Activated T-cell treated with anti-CD3 and anti-CD28 coated beads, Interleukin-2, amount 50 U/mL, for 1 hour (primary cell): ENCODE measurements at places on chromosomes 1 and 21.

- no peak for DNase-seq
Measured at GRCh38 chr1:243850202-243850451, at the start of gene AKT3. Gene AKT3, minus strand, starts transcription at chr1:243850243. Its CDS starts 7,073 bp downstream, at chr1:243843170.

DNA sequence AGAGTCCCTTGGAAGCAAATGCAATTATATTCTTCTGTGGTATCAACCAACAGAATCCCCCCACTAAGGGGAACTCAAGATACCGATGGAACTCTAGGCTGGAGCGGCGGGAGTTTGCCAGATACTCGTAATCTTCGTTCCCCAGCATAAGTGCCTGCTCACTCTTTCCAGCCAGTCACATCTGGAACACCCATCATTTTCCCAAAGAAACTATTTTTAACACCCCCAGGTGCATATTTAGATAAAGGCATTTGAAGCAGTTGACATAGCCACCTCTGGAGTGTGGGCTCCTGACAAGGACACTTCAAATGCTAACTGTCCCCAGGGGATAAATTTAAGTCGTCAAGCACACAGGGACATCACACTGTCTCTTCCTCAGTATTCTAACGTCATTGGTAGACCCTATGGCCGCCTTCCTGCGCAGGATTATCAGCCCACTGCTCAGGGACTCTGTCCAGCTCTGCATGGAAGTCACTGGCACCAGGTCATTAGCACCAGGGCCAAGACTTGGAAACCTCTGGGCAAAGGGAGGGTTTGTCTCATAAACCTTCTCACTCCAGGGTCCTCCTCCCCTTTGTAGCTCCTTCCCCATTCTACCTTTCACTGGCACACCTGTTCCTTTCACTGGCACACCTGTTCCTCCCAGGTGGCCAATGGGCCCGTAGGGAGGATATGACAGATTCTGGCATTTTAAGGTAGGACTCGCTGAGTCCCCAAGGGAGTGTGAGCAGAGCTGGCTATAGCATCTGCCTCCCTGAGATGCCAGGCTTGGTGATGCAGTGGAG lies 48.8 kb downstream of the H3-3A start:
- no peak for DNase-seq

GRCh38 chr1:248924696-248925532 lies 18.9 kb downstream of the PGBD2 start:
- DNase-seq, result peak; percentile 51

DNA sequence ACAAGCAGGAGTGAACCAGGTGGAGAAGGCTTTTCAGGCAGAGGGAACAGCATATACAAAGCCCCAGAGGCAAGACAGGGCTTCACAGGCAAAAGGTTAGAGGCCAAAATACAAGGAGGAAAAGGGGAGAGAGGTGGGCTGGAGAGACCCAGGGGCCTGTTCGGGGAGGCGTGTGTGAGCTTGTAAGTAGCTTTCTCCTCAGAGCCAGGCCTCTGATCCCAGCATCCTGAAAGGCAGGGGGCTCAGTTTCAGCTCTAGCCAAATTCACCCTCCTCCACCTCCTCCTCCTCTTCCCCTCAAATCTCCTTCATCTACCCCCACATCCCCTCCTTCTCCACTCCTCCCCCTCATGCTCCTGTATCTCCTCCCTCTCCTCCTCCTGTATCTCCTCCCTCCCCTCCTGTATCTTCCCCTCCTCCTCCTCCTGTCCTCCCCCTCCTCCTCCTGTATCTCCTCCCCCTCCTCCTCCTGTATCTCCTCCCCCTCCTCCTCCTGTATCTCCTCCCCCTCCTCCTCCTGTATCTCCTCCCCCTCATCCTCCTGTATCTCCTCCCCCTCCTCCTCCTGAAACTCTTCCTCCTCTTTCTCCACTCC lies 148.6 kb downstream of the ST6GALNAC5 start:
- DNase-seq, result no peak

DNA sequence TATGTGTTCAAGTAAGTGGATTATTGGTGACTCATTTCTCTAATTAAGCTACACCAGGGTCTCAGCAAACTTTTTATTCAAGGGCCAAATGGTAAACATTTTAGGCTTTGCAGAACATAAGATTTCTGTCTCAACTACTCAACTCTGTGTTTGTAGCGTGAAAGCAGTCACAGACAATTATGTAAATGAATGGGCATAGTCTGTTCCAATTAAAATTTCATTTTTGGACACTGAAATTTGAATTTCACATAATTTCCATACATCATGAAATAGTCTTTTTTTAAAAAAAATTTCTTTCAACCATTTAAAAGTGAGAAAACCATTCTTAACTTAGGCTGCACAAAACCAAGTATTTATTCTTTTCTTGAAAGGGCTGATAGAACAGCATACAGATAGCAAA lies 50.1 kb downstream of the IL23R start:
- no peak for DNase-seq

- DNase-seq, result no peak
Measured at GRCh38 chr1:203325418-203326091, 20.2 kb downstream of the BTG2 start.

- DNase-seq, result no peak
Measured at GRCh38 chr1:42837709-42838108, 8.7 kb upstream of the ZNF691 start.

- DNase-seq, result no peak
Measured at GRCh38 chr1:244395965-244396364, 55.7 kb downstream of the ADSS2 start.

DNA sequence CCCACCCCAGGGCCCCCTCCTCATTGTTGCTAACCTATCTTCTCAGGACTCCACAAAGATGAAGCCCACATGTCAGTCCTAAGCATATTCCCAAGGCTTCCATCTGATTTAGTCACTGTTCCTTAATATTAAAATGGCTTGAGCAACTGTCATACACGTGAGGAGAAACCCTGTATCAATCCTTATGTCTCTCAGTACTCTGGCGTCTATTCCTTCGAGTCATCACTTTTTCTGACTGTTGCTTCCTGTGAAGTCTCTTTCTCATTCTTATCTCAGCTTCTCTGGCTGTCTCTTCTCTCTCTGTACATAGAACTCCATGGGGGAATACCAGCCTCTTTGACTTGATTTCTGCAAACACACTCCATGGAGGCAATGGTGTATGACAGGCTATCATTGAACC lies 98.4 kb downstream of the C4BPA start:
- no peak for DNase-seq

- DNase-seq, result no peak
Measured at GRCh38 chr1:169528215-169529067, 42.7 kb upstream of the SLC19A2 start.

DNA sequence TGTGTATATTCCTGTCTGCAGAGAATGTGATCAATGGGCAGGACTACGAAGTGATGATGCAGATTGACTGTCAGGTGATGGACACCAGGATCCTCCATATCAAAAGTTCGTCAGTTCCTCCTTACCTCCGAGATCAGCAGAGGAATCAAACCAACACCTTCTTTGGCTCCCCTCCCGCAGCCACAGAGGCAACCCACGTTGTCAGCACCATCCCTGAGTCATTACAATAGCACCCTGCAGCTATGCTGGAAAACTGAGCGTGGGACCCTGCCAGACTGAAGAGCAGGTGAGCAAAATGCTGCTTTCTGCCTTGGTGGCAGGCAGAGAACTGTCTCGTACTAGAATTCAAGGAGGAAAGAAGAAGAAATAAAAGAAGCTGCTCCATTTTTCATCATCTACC lies 65.2 kb downstream of the OLFML2B start:
- no peak for DNase-seq

DNA sequence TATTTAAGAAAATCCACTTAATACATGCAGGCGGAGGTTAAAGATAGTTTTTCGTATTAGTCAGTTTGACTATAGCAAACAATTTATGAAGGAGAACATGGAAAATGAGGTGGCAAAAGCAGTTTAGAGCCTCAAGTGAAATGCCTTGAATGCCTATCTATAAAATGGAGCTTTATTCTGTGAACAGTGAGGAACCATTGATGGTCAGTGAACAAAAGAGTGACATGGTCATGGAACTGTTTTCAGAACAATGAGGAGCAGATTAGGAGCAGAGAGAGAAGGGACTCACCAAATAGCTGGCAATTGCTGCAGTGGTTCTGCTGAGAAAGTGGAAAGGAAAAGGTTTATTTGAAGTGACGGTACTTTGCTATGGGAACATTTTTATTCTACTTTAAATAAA lies 299.8 kb downstream of the DUSP10 start:
- no peak for DNase-seq

DNA sequence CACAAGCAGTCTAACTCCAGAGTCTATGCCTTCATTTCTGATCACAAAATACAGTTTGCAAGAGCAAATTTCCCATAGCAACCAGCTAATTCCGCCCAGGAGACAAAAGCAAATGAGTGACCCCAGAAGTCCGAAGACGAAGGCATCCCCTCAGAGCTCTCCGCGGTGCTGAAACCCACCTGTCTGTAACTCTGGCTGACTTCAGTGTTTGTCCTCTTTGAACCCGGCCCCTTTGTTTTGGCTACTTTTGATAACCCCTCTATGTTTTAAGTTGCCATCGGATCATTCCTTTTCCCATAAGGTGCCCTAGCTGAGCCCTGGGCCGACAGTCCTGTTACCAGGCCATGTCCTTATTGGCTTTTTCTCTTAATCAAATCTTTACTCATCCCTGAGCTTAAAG lies 515.8 kb downstream of the PTPRU start:
- DNase-seq, result no peak

- no peak for DNase-seq
Measured at GRCh38 chr1:32870615-32871363, at the start of gene FNDC5. Gene FNDC5, minus strand, starts transcription at chr1:32870912.

GRCh38 chr1:200410566-200410878 lies 686 bp upstream of the ZNF281 start:
- DNase-seq, result no peak

DNA sequence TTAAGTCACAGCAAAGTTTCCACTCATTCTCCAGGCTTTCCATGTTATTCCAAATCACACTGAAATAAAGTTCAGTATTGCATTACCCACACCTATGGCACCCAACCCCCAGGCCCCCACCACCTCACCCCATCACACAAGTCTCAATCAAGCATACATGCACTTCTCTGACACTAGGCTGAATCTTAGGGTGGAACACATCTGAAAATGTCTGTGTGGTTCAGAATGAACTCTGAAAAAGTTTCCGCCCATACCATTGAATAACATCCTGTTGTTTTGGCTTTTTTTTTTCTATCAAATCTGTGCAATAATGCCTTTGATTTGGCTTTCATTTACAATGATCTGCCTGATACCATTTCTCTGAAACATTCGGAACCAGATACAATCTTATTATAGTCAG lies 25.8 kb upstream of the LRRC8C start:
- DNase-seq, result peak; percentile 55

- no peak for DNase-seq
Measured at GRCh38 chr1:221612047-221612777, 129.7 kb downstream of the DUSP10 start.

- DNase-seq, result no peak
Measured at GRCh38 chr21:41228006-41228370, 60.0 kb downstream of the BACE2 start.

GRCh38 chr21:37073417-37074196 lies 553 bp downstream of the TTC3 start:
- peak; percentile 79 for DNase-seq

GRCh38 chr1:22527555-22528296 lies 35.6 kb upstream of the EPHA8 start:
- DNase-seq, result no peak

GRCh38 chr1:24186993-24187790 lies at the start of gene IFNLR1:
Gene IFNLR1, minus strand, starts transcription at chr1:24187289. Its CDS starts 41 bp downstream, at chr1:24187248.
- peak; percentile 74 for DNase-seq

GRCh38 chr1:62288662-62289061 lies 30.6 kb downstream of the KANK4 start:
- no peak for DNase-seq

GRCh38 chr1:208247696-208248095 lies 3.5 kb upstream of the PLXNA2 start:
- no peak for DNase-seq

DNA sequence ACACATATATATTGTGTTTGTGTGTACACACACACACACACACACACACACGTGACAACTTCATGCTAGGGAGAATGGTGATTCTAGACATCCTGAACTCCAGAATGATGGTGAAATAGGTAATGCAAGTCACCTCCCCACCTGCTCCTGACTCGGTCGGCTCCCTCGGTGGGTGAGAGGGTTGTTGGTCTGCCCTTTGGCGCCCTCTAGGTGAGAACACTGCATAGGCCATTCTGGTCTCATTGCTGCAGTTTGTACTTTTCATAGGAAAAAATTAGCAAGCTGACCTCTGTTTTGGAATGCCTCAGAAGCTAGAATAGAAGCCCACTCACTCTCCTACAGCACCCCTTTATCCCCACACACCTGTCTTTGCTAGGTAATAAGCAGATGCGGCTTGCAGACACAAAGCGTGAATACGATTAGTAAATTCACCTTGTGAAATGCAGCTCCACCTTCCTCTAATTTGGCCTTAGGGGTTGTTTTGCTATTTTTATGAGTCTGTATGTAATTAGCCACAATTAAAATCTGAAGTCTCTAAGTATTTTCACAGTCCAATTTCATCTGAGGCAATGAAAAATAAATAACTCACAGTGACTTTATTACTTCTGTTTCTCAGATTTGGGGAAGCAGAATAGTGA lies 130.0 kb upstream of the KCNJ15 start:
- DNase-seq, result peak; percentile 37

- no peak for DNase-seq
Measured at GRCh38 chr1:15504436-15504835, 19.6 kb downstream of the CASP9 start.

- no peak for DNase-seq
Measured at GRCh38 chr1:184656221-184656620, 98.4 kb downstream of the EDEM3 start.

GRCh38 chr1:93641527-93641926 lies 40.1 kb downstream of the BCAR3 start:
- DNase-seq, result no peak

DNA sequence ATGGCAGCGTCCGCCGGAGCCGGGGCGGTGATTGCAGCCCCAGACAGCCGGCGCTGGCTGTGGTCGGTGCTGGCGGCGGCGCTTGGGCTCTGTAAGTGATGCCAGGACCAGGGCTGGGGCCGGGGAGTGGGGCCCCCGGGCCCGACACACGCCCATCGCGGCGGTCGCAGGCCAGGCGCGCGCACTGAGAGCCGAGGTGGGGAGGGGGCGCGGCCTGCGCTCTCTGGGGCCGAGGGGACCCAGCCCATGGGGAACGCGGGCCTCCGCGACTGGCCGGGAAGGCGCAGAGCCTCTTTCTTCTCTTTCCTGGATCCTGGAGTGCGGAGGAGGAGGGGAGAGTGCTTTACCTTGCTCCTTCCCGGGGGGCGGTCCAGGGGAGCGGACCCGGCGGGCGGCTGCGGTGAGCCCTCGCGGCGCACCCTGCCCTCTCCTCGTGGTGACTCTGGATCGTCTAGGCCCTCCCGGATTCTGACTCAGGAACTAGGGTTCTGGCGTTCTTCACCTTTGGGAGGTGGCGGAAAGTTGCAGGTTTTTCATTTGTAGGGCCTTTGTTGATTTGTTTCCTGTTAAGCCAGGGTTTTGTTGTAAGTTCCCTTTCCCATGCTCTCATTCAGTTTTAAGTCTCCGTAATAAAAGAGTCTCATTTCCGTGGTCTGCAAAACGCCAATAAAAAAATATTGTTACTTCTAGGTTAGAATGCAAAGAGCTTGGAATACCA lies 529 bp downstream of the MPZL1 start:
- no peak for DNase-seq

- DNase-seq, result no peak
Measured at GRCh38 chr1:51675177-51675780, 58.4 kb downstream of the OSBPL9 start.
